ENCODE measurements at places on chromosomes 3 and 15.

DNA sequence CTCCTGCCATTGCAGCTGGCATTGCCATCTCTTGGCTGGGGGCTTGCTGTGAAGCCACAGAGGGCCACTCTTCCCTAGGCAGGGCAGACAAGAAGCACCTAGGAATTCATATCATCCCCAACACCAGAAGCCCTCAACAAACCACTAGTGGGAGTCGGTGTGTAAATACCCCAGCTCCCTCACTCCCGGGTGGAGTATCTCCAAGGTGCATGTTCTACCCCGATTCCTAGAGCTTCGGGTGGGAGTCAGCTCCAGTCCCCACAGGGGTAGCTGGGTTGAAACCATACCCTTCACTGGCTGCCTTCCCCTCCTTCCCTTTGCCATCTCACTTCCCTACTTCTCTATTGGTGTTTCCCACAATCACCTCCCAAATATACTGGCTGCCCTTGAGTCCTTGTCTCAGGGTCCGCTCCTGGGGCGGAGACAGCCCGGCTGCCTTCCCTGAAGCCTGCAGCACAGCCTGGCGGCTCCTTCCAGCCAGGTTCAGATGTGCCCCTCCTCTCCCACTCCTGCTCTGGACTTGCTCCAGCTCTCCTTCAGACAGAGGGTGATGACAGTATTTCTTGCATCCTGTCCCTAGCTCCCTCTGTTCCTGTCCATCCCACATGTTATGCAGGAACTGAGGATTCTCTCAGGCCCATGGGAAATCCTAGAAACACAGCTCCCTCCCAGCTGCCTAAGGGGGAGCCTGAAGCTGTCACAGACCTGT lies 33.3 kb downstream of the FAM3D start:
- no peak for DNase-seq

GRCh38 chr15:85313339-85313738 lies 67.1 kb upstream of the AKAP13 start:
- DNase-seq = no peak

DNA sequence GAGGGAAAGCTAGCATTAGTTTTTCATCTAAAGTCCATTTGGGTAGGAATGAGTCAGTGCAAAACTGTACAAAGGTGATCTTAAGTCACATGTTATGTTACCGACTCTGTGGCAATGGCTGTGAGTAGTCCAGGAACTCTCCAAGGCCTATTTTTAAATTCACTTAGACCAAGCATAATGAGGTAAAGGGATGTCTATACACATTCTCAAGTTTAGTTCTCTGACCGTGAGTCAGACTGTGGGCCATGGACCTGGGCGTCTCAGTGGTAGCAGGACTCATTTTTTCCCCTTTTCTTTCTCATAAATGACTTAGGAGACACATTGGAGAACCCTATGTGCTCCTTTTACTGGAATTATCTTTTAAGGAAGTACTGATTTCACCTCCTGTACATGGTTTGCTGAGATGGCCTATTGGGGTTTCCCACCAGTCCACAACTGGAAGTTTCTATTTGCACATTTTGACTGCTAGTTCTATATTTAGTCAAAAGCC lies 488.7 kb upstream of the TPRG1 start:
- no peak for DNase-seq

DNA sequence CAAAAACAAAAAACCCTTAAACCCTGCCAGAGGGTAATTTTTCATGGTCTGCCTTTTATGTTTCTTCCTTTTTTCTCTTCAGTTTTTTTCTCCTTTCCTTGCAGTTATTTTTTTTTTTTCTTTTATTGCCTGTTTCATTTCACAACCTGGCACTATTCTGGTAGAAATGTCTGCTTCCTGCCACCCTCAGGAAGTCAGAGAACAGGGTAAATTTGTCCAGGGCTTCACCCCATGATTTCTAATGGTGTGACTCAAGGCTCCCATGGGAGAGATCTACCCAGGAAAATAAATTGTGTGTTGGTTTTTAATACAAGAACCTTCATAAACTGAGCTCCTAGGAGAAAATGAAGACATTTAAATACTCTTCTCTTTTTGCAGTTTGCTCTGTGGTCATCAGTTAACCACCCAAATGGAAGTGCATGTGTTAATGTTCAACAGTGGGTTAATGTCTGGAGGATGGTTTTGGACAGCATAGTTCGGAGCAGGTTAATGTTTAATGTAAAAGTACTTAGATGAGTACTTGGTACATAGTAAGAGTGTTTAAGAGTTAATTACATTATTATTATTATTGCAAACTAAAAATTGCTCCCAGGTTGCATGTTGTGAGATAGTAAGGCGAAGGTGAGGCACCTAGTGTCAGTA lies 45.9 kb downstream of the CGNL1 start:
- no peak for DNase-seq

DNA sequence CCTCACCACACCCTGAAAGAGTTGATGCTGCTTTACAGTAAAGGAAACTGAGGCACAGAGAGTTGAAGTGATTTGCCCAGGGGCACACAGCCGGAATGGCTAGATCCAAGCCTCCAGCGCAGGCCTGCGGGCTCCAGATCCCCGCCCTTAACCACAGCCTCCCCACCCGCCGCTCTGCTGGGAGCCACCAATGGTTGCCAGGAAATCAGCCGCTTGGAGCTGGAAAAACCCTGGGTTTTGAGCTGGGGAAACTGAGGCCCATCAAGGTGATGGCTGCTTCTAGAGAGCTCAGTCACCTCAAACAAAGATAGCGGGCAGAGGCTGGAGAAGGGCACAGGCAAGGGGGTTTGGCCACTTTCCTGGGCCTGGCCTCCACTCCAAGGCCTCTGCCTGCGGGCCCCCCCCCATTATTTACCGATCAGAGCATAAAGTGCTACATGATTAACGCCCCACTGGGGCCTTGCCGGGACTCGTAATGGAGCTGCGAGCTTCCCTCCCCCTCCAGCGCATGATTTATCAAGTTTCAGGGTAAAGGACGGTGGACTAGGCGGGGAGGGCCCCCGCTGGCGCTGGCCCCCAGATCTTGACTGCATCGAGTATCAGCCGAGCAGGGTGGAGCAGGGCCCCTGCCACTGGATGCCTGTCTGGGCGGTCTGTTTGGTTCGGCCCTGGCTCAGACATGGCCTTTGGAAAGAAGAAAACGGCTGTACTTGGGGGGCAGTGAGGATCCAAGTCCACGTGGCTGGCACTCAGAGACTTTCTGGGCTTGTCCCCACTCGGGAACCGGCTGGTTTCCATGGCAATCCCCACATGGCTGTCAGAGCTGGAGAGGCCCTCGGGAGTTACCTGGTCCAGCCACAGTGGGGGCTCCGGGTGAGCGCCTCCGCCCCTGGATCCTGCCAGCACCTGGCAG lies 9.1 kb downstream of the PLXND1 start:
- no peak for DNase-seq

- no peak for DNase-seq
Measured at GRCh38 chr15:77706482-77707244, 74.0 kb upstream of the LINGO1 start.

DNA sequence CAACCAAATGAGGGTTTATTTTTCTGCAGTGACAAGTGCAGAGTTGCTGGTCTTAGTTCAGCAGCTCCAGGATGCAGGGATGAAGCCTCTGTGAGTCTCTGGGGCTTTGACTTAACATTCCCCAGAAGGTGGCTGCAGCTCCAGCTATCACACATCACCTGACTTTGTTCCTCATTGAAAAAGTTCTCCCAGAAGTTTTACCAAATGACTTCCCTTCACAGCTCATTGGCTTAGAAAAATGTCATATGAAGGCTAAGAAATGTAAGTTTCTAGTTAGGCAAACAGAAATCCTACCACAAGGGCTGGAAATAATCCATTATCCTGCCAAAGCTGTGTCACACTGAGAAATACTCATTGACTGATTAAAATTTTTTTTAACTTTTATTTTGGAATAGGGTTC lies 184.9 kb downstream of the MINAR1 start:
- no peak for DNase-seq

GRCh38 chr3:80542456-80542855 lies 774.7 kb upstream of the ROBO1 start:
- DNase-seq = no peak

- no peak for DNase-seq
Measured at GRCh38 chr3:168213920-168214319, 118.2 kb upstream of the GOLIM4 start.

DNA sequence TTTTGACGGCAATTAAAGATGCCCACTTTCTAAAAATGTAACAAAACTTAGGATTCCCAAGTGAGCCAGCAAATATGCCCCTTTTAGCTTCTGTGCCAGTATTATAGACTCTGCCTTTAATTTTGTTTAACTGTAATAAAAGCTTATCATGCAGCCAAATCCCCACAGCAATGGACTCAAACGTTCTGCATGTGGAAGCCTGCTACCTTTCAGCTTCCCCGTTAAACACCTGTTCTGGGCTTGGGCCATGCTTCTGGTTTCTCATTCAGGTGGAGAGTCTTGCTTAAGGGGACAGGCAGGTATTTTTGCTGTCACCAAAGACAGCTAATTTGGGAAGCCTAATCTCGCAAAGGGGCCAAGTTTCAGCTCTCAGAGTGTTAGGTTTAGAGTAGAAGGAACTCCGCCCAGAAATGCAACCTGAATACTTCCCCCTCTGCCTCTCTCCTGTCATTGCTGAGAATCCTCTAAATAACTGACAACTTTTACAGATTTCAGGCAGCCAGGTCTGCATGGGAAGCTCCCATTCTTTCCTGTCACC lies 399.4 kb upstream of the ATP11B start:
- DNase-seq = no peak

DNA sequence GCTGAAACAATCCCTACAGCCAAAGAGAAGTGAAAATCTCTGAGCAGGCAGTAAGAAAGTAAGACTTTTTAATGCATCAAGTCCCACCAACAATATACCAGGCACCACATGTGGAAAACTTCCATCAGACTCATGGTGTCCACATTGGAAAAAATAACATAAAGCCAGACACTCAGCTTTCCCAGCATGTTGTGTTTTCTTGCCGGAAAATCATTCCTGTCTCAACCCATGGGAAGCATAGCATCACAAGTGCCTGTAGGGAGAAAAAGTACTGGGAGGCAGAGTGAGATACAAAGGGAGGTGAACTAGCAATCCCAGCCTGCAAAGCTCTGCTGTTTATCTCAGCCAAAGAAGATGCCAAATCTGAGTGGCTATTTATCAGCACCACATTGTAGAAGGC lies 868.9 kb downstream of the SI start:
- DNase-seq = no peak

DNA sequence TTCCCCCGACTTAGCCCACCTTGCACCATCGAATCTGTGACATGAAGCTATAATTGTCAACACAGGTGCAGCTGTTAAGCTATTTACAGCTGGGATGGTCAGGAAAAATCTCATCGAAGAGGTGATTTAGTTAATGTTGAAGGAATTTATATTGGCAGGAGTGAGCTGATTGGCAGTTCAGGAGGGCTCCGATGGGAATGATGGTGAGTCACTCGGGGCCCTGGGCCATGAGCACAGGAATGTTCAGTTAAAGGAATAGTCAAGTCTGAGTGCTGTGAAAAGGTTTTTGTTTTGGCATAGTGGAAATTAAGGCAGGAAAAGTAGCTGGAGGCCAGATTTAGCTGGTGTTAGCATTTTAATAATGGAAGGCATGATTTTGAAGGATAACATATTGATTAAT lies 95.7 kb downstream of the OXSM start:
- DNase-seq = no peak

DNA sequence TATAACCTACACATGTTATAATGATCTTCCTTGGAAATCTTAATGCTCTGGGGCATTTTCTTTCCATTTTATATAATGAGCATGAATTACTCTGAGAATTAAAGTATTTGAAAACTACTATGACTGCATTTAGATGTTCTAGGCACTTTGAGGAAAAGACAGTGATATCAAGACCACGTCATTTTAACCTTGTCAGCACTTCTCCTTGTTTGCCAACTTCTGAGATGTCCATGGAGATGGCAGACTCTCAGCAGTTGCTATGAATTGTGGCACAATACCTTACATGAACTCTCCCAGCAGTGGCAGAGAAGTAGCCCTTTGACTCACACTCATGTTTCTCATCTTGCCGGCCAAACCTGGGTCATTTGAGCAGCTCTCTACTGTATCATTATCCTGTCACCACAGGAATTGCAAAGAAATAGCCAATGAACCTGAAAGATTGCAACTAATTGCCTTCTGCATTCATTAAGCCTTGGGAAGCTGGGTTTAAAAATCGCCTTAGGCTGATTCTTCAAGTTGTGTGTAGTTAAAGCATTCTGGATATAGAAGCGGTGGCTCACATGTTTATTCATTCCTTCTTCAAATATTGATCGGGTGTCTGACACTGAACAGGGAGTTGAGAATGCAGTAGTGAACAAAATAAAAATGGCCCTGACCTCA lies 272.2 kb upstream of the CFAP20DC start:
- DNase-seq = no peak

GRCh38 chr15:79738143-79738542 lies 158.7 kb downstream of the MTHFS start:
- no peak for DNase-seq

DNA sequence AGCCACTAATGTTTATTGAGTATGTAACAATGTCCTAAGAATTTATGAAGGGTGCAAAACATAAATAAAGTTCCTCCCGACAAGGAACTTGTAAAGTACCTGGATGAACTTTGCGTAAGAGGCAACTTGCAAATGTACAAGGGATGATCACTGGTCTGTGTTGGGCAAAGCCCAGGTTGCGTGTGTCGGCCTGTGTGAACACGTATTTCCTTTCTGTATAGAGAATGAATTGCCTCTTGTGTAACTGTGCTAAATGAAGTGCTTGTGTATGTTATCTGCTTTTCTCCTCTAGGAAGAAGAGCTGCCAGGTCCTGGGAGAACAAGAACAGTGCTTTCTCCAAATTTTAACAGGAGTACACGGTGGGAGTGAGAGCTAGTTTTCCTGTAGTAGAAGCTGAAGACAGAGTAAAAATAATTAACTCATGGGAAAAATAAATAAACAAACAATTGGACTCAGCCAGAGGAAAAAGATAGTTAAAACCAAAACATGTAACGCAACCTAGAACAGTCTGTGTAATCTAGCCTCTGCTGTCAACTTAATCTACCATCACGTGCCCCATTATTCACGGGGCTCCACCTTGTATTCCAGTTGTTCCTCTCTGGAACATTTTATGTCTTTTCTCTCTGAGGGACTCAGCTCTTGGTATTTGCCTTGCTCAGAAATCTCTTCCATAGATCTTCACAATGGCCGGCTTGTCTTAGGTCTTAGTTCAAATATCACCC lies 83.7 kb upstream of the RASGRP1 start:
- DNase-seq = no peak
